Fibroblast of lung (primary cell): ENCODE measurements at places on chromosomes 11 and 22. TPM values are rescaled to one million over a fixed set of nuclear protein-coding genes. Genes with fewer than 3 reads are reported as not detected.

DNA sequence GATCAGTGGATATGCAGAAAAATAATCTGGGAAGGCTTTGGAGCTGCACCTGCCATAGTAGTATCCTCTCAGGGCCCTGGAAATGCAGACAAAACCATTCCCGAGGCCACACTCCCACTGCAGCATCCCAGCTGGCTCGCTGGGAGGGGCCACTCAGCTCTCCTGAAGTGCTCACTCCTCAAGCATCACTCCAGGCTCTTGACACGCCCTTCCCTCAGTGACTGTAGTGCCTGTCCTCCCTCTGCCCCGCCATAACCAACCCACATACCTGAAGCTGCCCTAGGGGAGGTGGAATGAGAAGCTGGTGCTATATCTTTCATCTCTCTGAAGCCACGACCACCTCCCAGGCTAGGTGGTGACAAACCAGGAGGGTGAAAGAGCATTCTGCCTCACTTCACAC lies 4.8 kb downstream of the DSCAML1 start:
- no peak for DNase-seq

DNA sequence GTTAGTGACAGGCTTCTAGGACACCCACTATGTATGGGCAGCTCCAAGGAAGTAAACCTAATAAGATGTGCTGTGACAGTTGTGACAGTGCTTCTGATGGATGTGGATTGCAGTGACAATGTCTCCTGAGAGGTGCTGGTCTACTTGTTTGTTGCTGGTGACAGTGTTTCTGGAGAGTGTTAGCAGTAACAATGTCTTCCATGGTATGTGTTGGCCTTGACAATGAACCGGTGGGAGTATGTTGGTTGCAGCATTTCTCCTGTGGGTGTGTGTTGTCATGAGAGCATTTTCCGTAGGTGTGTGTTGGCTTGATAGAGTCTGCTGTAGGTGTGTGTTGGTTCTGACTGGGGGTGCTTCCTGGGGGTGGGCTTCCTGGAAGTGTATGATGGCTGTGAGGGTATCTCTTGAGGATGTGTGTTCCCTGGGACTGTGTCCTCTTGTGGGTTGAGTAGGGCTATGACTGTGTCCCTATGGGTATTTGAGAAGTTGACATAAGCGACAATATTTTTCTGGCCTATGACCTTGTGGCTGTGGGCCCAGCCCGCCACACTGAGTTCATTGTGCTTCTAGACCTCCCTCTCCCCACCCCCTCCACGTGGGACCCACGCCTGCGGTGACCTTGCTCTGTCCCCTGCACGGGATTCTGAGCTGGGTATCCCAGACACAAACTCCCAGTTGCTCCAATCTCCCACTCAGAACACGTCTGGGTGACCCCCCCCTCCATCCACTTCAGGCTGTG lies 1.2 kb downstream of the DCHS1 start:
- no peak for DNase-seq

DNA sequence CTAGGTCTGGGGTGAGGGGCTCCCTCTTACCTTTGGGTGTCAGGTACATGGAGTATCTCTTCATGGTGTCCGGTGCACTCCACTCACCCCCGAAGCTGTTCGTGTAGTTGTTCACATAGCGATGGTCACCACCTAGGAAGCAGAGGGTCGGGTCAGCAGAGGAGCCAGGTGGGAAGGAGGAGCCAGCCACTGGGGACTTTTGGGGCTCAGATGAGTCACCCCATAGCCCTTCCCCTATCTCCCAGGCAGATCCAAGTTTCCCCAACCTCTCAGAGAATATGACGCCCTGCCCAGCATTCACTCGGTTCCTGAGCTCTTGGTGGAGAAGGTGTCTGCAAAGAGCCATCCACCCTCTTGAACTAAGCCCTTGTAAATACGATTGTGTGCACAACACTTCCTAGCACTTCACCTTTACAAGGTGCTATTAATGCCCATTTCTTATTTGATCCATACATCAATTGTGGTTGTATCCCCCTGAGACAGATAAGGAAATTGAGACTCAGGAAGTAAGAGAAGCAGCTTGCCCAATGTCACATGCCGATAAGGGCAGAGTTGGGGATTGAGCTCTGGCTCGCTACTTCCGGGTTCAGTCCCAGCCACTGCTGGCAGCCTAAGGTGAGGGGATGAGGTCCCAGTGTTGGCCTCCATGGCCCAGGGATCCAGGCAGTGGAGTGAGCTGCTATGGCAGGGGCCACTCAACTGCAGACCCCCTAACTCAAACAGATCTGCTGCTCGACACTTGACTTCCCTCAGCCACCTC lies 14.8 kb downstream of the TRIM29 start:
- DNase-seq, result no peak

CACNA1I gene
- total RNA-seq, result under 0.01 TPM in 1 of 2 replicates, not detected in the other

DNA sequence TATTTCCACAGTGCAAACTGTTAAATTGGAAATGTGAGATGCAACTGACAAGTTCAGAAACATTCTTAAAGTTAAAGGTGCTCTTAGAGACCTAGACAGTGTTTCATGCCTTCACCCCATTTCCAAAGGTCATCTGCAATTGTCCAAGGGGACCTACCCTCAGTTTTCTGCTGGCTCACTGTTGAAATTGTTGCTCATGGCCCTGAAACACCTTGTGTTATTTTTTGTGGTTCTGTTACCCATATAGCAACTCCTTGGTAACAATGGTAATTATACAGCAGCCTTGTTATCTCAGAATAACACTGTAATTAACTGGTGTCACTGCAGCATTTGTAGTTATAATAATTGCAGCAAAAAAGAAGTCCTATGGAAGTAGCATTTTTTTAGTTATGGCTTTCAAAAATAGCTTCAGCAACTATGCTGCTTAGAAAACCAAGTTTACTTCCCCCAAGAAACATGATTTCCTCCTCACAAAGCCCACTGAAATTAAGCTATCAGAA lies 49.2 kb upstream of the CCDC34 start:
- DNase-seq, result no peak

DNA sequence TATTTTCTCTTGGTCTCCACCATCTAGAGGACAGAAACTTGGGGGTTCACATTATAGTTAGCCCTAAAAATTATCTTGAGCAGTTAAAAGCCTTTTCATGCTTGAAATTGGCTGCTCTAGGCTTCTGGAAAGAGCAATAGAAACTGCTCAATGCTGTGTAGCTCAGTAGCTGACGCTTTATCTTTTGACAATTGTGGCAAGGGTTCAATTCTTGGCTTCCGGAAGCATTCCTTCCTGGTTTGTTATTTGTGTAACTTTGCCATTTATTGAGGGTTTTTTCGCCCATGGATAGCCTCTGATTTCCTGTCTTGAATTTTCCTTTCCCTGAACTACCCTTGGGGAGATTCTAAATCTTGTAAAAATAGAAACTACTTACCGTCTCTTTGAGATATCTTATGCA lies 10.3 kb upstream of the OR56A1 start:
- no peak for DNase-seq

- no peak for DNase-seq
Observed at GRCh38 chr11:106551744-106552673, 466.3 kb downstream of the GUCY1A2 start.

DNA sequence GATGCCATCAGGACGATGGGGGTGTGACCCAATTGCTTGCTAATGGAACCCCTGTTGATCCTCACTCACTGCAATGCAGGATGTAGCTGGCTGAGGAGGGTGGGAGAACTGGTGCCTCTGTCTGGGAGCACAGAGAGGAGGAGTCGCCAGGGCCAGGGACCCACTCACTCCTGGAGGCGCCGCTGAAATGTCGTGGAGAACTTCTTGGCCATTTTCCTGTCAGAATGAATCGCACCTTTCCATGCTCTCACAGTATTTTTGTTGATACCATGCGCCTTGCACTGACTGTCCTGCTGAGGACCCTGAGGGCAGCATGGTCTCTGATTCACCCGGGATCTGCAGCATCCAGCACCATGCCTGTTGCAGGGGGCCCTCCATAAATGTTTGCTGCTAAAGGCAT lies 211.4 kb downstream of the DSCAML1 start:
- DNase-seq, result no peak

PISD gene
- 20.5 and 25.6 TPM in 2 replicates for total RNA-seq

DNA sequence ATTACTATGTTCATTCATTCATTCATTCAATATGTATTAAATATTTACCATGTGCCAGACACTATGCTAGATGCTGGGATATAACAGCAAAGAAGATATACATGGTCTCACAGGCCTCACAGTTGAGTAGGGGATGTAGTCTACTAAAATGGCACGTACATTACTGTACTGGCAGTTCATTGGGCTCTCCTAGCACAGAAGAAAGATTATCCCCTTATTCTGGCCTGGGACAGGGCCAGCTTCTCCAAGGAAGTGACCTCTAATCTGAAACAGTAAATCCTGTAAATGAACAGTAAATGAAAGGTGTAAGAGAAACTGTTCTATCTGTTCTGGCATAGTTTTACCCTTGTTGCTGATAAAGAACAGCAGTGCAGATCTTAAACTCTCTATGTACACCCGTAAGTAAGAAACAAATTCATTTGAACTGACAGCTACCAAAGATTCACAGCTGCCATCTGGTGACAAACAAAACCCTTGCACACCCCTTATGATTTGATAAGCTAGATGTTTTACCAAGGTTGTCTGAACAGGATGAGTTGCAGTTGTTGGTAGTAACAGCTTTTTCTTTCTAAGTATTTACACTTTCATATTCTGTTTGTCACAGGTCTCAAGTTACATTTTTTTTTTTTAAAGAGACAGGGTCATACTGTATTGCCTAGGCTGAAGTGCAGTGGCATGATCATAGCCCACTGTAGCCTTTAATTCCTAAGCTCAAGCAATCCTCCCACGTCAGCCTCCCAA lies 263.1 kb downstream of the TMEM135 start:
- DNase-seq, result no peak

GRCh38 chr11:116073854-116074837 lies 569.9 kb upstream of the CADM1 start:
- no peak for DNase-seq

GRCh38 chr11:117058761-117059261 lies 39.4 kb downstream of the SIK3 start:
- peak; percentile 78 for DNase-seq

DNA sequence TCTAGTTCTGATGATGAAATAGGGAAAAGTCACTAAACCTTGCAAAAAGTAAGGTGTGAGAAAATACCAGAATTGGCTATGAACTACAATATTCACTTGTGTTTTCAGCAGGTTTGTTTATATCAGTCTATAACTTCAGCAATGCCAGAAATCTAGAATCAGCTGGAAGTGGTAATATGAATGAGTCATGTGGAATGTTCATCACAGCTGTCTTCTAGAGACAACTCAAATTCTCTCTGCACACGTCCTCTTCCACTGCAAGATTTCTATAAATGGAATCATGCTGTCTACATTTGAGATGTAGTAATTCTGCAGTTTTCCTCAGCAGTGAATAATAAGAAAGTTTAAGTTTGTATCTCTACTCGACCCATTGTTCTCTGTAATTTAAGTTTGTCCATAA lies 89.9 kb downstream of the OR4A15 start:
- no peak for DNase-seq

GRCh38 chr11:43285826-43286225 lies 26.0 kb upstream of the API5 start:
- DNase-seq, result no peak

GRCh38 chr11:7901319-7901854 lies 29.7 kb downstream of the OR10A6 start:
- no peak for DNase-seq

- no peak for DNase-seq
Observed at GRCh38 chr22:45497351-45498145, 5.1 kb upstream of the FBLN1 start.

GRCh38 chr22:37172266-37173245 lies 15.5 kb downstream of the C1QTNF6 start:
- DNase-seq, result no peak

HTR3A gene
- total RNA-seq, result not detected in 2 replicates

- DNase-seq, result peak; percentile 4
Observed at GRCh38 chr11:76543006-76543703, 98.3 kb downstream of the EMSY start.

IRAG1 gene
- total RNA-seq, result 25.7 and 55.5 TPM in 2 replicates

DNA sequence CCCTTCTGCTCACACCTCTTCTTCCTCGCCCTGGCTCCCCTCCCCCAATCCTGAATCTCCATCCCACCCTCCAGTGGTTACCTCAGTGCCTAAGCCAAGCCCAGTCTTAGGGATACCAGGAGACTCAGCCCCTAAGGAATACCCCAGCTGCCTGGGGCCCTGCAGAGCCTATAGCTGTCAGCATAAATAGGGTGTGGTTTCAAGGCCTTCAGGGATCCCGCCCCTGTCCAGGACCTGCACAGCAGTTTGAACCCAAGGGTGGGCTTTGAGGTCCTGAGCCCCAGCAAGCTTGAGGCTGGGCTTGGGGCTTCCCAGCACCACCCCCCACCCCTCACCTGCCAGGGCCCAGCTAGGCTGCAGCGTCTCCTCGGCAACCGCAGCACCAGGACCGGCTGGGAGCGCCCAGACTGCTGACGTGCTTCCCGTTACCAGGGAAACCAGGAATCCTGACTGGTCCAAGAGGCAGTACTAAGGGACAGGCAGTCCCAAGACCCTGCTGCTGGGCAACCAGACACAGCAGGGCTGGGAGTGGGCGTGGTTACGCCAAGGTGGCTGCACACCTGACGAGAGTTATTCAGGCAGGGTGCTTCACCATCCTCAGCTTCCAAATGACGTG lies 13.7 kb downstream of the APBB1 start:
- DNase-seq, result peak; percentile 30

DNA sequence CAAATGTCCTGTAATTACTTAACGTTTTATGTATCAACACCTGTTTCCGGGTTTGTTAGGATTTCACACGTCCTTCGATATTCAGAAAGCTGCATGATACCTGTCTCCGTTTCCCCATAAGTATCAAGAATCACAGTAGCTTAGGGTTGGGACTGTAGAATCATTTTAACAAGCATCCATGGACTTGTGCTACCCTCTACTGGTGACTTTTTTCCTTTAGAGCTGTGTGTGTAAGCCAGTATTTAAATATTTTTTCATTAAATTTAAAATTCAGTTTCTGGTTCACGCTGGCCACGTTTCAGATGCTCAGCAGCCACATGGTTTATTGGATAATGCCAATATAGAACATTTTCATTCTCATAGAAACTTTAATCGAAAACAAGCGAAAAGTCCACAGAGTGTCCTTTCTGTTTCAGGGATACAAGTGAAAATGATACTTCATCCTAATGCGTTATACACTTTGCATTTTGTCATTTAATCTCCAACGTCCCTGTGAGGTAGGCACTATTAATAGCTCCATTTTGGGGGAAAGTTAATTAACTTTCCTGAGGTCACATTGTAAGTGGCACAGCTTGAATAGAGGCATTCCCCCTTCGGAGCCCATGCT lies 61.5 kb upstream of the SLC25A18 start:
- DNase-seq, result peak; percentile 86
